ENCODE measurements at places on chromosomes 7 and 10. TPM values are rescaled to one million over a fixed set of nuclear protein-coding genes. Genes with fewer than 3 reads are reported as not detected.

The GBX1 gene
- total RNA-seq: not detected

The MEIG1 gene
- total RNA-seq: not detected

The PNLIPRP2 gene
- not detected for total RNA-seq

The ELAPOR2 gene
- 5.1 TPM for total RNA-seq

The CFTR gene
- not detected for total RNA-seq

The ANKRD61 gene
- total RNA-seq: not detected

The DNAJC2 gene
- 94.6 TPM for total RNA-seq
